NCI-H2081 treated with DMSO at 0.1 percent for 48 hours (cell line): ENCODE measurements at places on chromosomes 1 and 21.

DNA sequence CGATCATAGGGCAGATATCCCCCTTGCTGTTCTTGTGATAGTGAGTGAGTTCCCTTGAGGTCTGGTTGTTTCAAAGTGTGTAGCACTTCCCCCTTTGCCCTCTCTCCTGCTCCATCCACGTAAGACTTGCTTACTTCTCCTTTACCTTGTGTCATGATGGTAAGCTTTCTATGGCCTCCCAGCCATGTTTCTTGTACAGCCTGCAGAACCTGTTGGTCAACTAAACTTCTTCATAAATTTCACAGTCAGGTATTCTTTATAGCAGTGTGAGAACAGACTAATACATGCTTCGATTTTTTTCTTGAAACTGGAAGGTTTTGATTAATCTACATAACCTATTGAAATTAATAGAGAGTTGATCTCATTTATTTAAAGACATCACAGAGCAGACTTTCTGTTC lies 302.5 kb upstream of the PBX1 start:
- no peak for DNase-seq

- DNase-seq: no peak
Measured at GRCh38 chr1:215523128-215523861, 43.8 kb upstream of the KCTD3 start.

- DNase-seq: no peak
Measured at GRCh38 chr1:79660129-79660528, 653.6 kb upstream of the ADGRL4 start.

DNA sequence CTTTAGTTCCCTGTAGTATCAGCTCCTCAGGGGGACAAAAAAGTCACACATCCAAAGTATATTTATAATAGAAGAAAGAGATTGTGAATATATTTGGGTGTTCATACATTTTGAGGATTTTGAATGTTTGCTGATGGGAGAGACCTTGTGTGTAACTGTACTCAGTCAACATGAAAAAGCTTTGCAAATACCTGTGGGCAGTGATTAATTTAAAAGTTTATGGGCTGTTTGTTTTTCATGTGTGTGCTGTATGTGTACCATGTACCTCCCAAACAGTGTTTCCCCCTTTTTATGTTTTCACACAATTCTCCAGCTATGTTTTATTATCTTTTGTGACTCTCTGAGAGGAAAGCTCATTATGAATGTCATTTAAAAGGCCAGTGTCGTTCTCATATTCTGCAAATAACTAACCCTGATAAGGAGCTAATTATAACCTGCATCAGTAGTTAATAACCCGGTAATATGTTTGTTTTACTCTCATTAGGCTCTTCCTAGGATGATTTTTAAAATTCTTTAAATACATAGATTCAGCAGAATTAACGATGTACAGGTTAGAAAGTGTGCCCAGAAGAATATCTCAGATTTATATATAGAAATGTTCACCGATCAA lies 271.5 kb downstream of the NFIA start:
- no peak for DNase-seq

GRCh38 chr1:222335586-222335985 lies 212.3 kb downstream of the HHIPL2 start:
- no peak for DNase-seq

- DNase-seq: no peak
Measured at GRCh38 chr1:160607011-160607671, 27.8 kb upstream of the CD84 start.

DNA sequence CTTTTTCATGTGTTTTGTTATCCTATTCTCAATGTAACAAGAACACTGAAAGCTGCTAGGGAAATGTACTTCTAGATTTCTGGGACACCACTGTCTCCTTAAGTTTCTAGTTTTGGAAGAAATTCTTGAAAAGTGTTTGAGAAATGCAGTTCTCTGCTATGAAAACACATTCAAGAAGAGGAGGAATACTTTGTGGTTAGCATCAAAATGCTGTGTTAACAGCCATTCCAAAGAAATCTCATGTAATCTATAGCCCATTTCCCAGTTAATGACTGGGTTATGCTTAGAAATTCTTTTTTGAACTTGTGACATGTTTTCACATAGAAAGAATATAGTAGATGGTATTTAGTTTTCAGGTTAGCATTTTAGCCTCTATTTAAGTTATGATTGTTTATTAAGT lies 6.0 kb downstream of the RAVER2 start:
- no peak for DNase-seq

DNA sequence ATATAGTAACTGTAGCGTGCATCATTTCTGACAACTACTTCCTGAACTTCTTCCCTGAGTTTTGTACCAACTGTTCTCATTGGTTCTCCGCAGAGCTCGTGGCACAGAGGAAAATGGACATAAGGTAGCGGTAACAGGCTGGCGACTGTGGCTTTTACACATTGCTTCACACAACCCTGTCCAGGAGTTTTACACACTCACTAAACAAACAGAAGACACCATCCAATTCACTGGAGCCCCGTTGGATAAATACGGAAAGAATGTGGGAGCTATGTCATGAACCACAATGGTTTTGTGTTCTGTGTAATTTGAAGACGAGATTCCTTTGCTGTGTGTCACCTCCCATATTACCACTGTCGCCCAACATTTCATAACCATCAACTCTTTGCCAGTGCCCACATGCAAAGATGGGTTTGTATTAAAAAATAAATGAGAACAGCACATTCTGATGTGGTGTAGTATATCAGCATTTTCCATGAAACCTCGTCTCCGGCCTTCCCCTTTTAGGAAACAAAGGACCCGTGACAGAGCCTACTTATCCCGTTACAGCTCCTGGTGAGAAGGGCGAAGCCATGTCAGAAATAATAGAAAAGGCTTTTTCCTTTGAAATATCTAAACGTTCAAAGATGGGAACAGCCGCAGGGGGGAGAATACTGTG lies 47.4 kb upstream of the ENAH start:
- DNase-seq: no peak

DNA sequence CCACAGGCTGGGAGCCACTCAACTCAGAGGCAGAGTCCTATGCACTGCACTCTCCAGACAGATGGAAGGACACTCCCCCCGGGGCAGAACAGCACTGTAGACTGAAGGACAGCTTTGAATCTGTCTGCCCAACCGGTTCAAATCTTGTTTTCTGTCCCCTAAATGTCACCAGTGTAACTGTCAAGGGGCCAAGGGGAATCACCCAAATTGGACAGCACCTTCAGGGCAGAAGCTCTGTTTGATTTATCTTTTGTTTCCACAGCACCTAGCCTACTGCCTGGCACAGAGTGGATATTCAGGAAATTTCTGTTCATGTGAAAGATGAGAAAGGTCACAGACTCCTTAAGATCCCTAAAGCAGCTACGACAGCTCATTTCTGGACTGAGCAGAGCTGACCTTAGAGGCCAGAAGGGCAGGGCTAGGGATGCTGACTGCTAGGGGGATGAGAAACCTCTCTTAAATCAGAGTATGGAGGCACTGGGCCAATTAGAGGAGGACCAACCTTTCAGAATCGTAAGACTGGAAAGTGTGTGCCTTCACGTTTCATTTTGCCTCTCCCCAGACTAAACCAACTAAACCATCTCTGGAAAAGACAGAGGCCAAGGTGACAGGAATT lies 41.0 kb downstream of the ITPKB start:
- no peak for DNase-seq

- DNase-seq: no peak
Measured at GRCh38 chr21:42198929-42199867, 19.7 kb upstream of the ABCG1 start.

DNA sequence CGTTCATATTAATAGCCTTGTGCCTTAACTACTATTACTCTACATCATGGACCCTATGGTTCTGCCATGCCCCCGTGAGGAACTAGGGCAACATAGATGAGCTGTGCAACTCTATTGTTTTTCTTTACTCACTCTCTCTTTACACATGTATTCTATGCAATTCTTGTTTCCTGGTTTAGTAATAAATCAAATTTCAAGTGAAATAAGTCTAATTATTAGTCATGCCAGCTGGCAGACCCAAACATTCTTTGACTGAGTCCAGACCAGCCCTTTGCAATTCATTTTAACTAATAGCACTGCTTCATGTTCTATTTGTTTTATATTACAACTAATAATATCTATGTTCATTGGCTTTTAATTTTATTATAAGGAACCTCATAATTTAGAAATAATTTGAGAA lies 789.3 kb upstream of the ADAMTS5 start:
- DNase-seq: no peak

- no peak for DNase-seq
Measured at GRCh38 chr1:66687358-66687757, 64.9 kb upstream of the DYNLT5 start.

GRCh38 chr1:62832276-62832675 lies 48.3 kb downstream of the ATG4C start:
- no peak for DNase-seq

- DNase-seq: no peak
Measured at GRCh38 chr21:39314143-39315027, 953 bp upstream of the BRWD1 start.

DNA sequence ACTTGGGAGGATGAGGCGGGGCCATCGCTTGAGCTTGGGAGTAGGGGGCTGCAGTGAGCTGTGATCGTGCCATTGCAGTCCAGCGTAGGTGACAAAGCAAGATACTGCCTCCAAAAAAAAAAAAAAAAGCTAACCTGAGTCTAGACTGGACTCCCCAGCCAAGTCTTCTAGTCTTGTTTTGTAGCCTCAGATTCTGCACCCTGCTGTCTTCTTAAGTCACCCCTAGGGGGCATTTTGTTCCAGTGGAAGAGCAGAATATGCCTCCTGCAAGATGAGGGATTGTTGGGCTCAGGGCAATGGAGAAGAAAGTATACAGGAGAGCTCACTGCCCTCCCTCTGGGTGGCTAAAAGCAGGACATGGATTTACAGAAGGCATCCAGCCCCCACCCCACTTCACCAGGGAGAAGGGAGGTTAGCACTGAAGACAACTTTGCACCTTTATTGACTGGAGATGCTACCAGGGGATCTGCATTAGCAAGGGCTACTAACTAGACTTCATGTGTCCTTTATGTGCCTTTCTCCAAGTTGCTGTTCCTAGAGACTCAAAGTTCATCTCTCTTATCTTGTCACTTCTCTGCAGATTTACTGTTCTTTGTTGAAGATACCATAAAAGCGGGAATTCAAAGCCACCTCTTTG lies 15.3 kb upstream of the RNF187 start:
- no peak for DNase-seq

- DNase-seq: no peak
Measured at GRCh38 chr1:223008808-223009207, 134.2 kb downstream of the TLR5 start.

- DNase-seq: no peak
Measured at GRCh38 chr1:105294838-105295237, 1545.1 kb downstream of the AMY1C start.

GRCh38 chr1:31814631-31815306 lies 1.1 kb downstream of the SPOCD1 start:
- no peak for DNase-seq

- DNase-seq: no peak
Measured at GRCh38 chr1:245434280-245434679, 279.5 kb downstream of the KIF26B start.

DNA sequence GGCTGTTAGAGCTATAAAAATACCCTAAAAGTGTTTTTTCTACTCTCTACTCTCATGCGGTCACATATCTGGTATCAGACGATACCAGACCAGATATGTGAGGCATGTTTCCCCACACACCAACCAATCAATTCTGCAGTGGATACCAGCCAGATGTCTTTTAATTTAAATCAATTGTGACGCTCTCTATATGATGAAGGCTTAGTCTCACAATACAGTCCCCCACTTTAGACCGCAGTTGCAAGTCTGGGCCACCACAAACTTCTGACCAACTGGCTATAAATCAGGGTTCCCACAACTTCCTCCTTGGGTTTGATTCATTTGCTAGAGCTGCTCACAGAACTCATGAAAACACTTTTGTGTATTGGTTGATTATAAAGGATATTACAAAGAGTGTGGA lies 586.1 kb upstream of the ZP4 start:
- DNase-seq: no peak

GRCh38 chr21:37675202-37675801 lies 241.0 kb downstream of the KCNJ6 start:
- DNase-seq: no peak

GRCh38 chr1:154955039-154955717 lies 721 bp downstream of the PBXIP1 start:
- no peak for DNase-seq

GRCh38 chr1:184212649-184213314 lies 161.3 kb downstream of the TSEN15 start:
- no peak for DNase-seq

- peak; percentile 67 for DNase-seq
Measured at GRCh38 chr1:26723013-26723991, 27.5 kb downstream of the ARID1A start.

DNA sequence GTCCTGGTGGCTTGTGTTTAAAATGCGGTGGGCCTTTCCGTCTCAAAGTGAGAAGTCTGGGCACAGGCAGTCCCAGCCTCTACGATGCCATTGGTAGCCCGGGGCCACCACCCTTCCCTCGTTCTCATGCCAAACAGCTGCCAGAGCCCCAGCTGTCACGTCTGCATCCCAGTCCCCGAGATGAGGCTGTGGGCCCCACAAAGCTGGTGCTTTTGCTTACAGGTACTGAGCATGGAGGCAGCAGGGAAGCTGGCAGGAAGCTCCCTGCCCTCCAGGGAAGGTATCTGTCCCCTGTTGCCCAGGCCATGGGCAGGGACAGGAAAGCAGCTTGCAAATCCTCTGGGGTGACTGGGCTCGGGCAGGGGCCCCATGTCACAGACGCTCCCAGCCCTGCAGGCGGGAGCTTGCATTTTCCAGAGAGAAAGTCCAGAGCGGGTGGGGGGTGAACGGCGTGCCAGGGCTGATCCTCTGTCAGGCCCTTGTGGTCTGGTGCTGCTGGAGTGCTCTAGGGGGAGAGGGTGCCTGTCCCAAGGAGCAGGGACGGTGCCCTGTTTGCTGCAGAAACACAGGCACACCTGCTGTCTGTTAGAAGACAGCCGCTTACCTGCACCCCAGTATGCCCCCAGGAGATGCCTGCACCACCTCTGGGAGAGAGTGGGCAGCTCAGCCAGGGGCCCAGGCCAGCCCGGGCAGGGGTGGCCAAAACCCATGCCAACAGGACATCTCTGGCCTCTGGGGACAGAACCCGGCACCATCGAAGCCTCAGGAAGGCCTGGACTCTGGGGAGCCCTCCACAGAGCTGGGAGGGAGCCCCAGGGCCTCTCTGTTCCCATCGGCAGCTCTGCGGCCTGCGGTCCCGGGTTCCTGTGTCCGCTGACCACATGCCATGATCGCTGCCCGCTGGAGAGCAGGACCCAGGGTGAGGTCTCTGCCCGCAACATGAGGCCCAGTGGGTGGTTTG lies 45.9 kb downstream of the SLX9 start:
- DNase-seq: no peak

- DNase-seq: no peak
Measured at GRCh38 chr1:238950784-238951183, 435.6 kb upstream of the CHRM3 start.
